Immature natural killer cell (primary cell): ENCODE measurements at places on chromosomes 2 and 18.
A peak's percentile ranks its signal among the peaks of the same experiment; 100 is the strongest.

DNA sequence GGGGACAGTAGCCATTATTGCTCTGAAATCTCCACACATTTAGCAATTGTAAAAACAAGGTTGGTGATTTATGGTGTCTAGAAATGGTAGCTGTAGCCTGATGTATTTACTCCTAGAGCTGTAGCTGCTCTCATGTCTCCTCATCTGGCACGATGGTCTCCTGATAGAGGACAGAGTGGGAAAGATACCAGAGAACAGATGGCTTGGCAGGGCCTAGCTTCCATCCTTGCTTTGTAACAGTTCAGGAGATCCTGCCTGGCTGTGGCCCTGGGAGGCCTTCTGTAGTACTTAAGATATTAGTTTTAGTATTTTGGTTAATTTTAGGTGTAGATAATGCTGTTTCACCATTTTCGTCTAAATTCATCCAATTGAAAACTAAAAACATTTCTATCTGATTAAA, 6.7 kb downstream of the ATG16L1 start:
- H3K27ac ChIP-seq = peak overlapping the region; percentile 12
- H3K4me3 ChIP-seq = no peak overlapping the region
- no peak for DNase-seq
- peaks cover 3% of the 10 kb centered on the region for H3K27me3 ChIP-seq
- H3K36me3 ChIP-seq = peaks cover 58% of the 10 kb centered on the region
- H3K4me1 ChIP-seq = peaks cover 84% of the 10 kb centered on the region

DNA sequence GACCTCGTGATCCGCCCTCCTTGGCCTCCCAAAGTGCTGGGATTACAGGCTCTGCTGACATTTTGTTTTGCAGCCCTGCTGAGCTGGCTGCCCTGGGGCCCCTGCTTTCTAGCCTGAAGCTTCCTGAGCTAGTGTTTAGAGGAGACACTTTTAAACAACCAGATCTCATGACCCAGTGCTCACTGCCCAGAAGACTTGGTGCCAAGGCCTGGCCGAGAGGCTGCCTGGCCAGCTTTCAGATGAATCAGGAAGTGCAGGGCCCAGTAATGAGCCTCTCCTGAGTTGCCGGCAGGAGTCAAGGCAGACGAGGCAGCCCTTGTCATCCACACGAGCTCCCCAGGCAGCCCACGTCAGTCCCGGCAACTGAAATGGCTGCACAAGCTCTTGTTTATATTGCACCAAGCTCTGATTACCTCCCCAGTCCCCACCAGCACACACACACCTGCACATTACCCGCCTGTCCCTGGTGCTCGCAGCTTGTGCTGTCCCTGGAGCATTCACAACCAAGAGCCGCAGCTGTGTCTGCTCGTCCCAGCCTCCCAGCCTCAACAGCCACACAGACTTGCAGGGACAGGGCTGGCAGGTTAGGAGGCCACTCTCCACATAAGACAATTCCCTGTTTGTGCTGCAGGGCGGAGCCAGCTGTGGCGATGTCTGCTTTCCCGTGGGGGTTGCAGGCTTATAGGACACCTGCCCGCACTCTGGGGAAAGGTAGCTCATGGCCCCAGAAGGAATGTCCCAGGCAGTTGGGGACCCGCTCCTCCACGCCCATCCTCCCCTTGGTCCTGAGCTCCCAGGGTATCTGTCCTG, 331.2 kb upstream of the MYT1L start:
- no peaks in the 10 kb centered on the region for H3K27me3 ChIP-seq
- no peak for DNase-seq
- H3K4me1 ChIP-seq = no peaks in the 10 kb centered on the region
- no peak overlapping the region for H3K4me3 ChIP-seq

- peaks cover 3% of the 10 kb centered on the region for H3K27me3 ChIP-seq
- no peak for DNase-seq
Observed at GRCh38 chr18:25340762-25341161, 11.2 kb downstream of the ZNF521 start.

- no peaks in the 10 kb centered on the region for H3K36me3 ChIP-seq
- H3K4me1 ChIP-seq = no peaks in the 10 kb centered on the region
- peaks cover 10% of the 10 kb centered on the region for H3K27me3 ChIP-seq
Observed at GRCh38 chr2:160820691-160821090, 327.1 kb upstream of the RBMS1 start.

- no peaks in the 10 kb centered on the region for H3K36me3 ChIP-seq
- DNase-seq = no peak
Observed at GRCh38 chr2:38523728-38524437, 78.8 kb downstream of the HNRNPLL start.

DNA sequence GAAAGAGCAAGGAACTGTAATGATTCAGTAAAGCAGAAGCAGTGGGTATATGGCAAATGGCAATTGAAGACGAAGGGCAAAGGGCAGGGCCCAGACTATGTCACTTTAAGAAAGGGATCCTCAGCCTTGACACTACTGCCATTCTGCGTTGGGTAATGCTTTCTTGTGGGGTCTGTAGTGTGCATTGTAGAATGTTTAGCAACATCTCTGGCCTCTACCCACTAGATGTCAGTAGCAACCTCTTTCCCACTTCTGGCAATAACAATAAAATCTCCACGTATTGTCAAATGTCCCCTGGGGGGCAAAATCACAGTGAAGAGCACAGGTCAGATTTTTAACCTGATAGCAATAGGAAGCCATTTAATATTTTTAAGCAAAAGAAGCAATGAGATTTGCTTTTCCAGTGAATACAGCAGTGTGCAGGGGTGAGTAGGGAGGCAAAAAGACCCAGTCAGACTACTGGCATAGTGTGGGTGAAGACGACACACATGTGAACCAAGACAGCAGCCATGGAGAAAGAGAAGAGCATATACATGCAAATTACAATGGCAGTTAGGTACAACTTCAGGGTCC, 209.5 kb downstream of the DYM start:
- no peak overlapping the region for H3K4me3 ChIP-seq
- H3K27me3 ChIP-seq = no peaks in the 10 kb centered on the region
- no peak overlapping the region for H3K27ac ChIP-seq

- DNase-seq = peak; percentile 75
- peaks cover 30% of the 10 kb centered on the region for H3K4me1 ChIP-seq
- peak overlapping the region; percentile 48 for H3K4me3 ChIP-seq
- H3K27ac ChIP-seq = peak overlapping the region; percentile 82
- H3K36me3 ChIP-seq = no peaks in the 10 kb centered on the region
- no peaks in the 10 kb centered on the region for H3K27me3 ChIP-seq
Observed at GRCh38 chr2:136281281-136282114, 163.5 kb upstream of the CXCR4 start.

DNA sequence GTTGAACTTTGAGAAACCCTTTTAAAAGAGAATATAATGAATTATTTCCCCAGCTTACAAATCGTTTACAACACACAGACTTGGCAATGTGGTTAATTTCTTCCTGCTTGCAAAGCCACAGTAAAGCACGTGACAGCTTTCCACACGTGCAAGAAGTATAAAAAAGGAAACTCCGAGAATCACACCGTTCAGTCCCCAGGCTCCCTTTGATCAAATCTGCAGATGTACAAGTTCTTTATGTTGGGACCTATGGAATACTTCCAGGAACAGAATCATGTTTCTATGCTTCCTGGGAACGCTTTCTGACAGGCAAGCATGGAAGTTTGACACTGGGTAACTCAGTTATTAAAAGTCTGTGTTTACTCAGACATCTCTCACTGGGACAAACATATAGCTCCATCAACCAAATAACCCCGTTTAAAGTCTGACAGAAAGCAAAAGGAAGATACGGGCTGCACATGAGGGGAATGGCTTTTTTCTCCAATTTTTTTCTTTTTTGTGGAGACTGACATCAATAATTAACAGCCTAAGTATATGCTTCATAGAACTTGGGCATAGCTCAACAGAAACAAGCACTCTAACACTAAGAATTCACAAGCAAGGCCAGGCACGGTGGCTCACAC, 134.8 kb downstream of the EIPR1 start:
- H3K36me3 ChIP-seq = peaks cover 3% of the 10 kb centered on the region
- peak; percentile 52 for DNase-seq
- H3K4me1 ChIP-seq = peaks cover 34% of the 10 kb centered on the region
- H3K4me3 ChIP-seq = peak overlapping the region; percentile 77
- peaks cover 5% of the 10 kb centered on the region for H3K27me3 ChIP-seq

DNA sequence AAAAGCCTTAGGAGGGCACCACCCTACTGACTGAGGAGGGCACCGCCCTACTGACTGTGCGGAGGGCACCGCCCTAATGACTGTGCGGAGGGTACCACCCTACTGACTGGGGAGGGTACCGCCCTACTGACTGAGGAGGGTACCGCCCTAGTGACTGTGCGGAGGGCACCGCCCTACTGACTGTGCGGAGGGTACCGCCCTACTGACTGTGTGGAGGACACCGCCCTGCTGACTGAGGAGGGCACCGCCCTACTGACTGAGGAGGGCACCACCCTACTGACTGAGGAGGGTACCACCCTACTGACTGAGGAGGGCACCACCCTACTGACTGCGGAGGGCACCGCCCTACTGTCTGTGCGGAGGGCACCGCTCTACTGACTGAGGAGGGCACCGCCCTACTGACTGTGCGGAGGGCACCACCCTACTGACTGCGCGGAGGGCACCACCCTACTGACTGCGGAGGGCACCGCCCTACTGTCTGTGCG, 150.2 kb upstream of the NFATC1 start:
- peaks cover 8% of the 10 kb centered on the region for H3K4me1 ChIP-seq
- peak overlapping the region; percentile 21 for H3K4me3 ChIP-seq
- no peaks in the 10 kb centered on the region for H3K36me3 ChIP-seq
- H3K27ac ChIP-seq = no peak overlapping the region
- DNase-seq = no peak

GRCh38 chr2:236662231-236663185, 92.9 kb downstream of the ACKR3 start:
- no peak overlapping the region for H3K4me3 ChIP-seq
- DNase-seq = no peak
- no peaks in the 10 kb centered on the region for H3K36me3 ChIP-seq
- H3K27me3 ChIP-seq = peaks cover 11% of the 10 kb centered on the region
- no peak overlapping the region for H3K27ac ChIP-seq
- H3K4me1 ChIP-seq = no peaks in the 10 kb centered on the region

GRCh38 chr18:62621546-62621945, 93.8 kb upstream of the PHLPP1 start:
- no peaks in the 10 kb centered on the region for H3K4me1 ChIP-seq
- no peak for DNase-seq
- H3K27ac ChIP-seq = no peak overlapping the region
- H3K36me3 ChIP-seq = no peaks in the 10 kb centered on the region
- H3K27me3 ChIP-seq = no peaks in the 10 kb centered on the region

DNA sequence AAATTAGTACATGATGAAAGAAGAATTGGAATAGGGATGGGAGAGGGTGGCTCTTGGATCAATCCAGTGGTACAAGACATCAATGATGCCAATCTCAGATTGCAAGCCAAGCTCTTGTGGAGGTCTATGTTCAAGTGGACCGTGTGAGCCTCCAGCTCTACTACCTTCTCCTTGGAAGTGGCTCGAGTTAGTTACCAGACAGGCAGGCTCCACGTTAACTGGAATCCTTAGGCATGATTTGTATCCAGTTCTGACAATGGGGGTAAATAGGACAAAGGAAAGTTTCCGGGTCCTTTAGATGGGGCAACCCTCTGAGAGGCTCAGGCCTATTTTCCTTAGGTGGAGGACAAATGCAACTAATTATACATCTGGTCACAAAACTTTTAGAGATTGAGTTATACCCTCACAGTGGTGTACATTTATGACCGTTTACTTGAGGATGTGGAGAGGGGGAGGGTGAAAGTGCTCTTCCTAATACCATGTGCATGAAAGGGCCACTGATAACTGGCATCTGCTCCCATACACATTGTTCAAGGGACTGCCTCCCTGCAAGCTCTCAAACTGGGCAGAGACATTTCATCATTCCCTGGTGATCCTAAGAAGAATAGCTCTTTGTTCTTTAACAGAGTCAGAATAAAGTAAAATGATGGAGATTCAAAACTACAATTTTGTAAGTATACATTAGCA, 180.2 kb downstream of the SOCS6 start:
- no peak overlapping the region for H3K27ac ChIP-seq
- no peaks in the 10 kb centered on the region for H3K36me3 ChIP-seq
- no peak overlapping the region for H3K4me3 ChIP-seq

DNA sequence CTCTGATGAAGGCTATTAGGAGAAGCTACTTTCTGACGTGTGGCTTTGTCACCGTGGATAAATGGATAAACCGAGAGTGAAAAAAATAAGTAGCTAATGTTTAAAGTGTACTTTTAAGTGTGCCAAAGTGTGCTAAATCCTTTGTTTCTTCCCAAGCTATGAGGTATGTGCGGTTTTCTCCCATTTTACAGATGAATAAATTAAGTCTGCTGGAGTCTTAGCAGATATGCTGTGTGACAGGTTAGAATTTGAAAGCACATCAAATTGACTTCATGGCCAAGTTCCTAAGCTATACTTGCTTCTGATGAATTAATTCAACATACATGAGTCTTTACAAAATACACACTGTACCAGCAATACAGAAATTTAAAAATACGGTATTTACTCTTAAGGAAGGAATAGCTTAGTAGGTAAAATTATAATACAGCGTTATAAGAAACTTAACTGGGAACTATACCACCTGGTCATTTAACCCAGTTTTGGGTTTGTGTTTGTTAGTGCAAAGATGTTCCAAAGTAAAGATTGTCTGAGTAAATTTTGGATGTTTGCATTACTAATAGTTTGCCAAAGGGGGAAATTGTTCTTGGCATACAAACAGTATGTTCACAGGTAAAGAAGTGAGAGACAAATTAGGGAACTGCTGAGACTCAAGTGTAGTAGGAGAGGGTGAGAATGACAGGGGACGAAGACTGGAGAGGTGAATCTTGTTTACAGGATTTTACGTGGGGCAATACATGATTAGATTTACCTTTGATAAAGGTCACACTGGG, 1.4 kb downstream of the AGPS start:
- H3K27ac ChIP-seq = no peak overlapping the region
- H3K27me3 ChIP-seq = peaks cover 3% of the 10 kb centered on the region
- H3K36me3 ChIP-seq = no peaks in the 10 kb centered on the region
- H3K4me3 ChIP-seq = peak overlapping the region; percentile 92
- peaks cover 73% of the 10 kb centered on the region for H3K4me1 ChIP-seq

- no peaks in the 10 kb centered on the region for H3K36me3 ChIP-seq
- peak overlapping the region; percentile 97 for H3K4me3 ChIP-seq
- peaks cover 22% of the 10 kb centered on the region for H3K27me3 ChIP-seq
- DNase-seq = peak; percentile 41
Observed at GRCh38 chr2:202375033-202375608, 1.0 kb upstream of the BMPR2 start.

DNA sequence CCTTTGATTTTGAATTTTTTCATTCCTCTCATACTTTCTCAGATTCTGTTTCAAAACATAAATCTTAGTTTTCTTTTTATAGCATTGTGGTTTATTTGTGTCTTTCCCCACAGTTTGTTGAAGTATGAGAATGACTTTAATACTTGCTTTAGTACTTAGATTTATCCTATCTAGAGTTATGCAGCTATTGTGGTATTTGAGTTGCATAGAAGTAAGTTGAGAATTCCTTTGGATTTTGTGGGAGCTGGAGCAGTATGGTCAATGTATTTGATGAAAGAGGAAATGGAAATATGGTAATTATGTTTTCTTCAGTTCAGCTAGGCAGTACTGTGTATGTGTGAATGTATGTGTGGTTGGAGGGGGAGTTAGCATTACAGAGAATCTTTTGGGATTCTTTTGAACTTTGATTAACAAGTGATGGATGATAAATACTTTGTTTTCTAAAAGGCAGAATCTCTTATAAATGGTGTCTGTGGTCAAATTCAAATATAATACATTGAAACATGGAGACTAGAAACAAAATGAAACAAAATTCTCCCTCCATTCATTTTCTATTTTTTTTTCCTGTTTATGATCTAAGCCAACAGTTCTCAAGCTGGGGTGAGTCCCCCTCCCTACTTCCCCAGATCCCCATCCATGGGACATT, 3.0 kb downstream of the ACVR2A start:
- H3K4me1 ChIP-seq = peaks cover 59% of the 10 kb centered on the region
- DNase-seq = no peak
- H3K27ac ChIP-seq = no peak overlapping the region

- H3K4me3 ChIP-seq = no peak overlapping the region
- no peaks in the 10 kb centered on the region for H3K27me3 ChIP-seq
- H3K4me1 ChIP-seq = peaks cover 24% of the 10 kb centered on the region
- DNase-seq = peak; percentile 27
- H3K27ac ChIP-seq = peak overlapping the region; percentile 66
Observed at GRCh38 chr2:96877042-96877451, 7.2 kb upstream of the SEMA4C start.
